HCT116 (cell line): ENCODE measurements at places on chromosomes 2 and 18.

DNA sequence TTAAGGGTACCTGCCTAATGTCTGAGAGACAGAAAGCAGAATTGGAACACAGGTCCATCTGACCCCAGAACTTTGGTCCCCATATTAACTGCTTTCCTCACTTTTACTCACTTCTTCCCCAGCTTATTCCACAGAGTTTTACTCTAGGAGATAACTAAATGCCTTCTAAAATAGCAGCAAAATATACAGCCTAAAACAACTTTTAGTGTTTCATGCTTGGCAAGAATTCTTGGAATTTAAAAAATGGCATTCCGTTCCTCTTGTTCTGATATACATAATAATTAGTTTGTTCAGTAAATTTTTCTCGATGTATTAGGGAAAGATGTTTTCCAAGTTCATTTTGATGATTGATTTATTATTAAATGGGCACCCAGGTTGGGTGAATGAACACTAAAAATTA, 151.9 kb downstream of the FHOD3 start:
- DNase-seq, result no peak

DNA sequence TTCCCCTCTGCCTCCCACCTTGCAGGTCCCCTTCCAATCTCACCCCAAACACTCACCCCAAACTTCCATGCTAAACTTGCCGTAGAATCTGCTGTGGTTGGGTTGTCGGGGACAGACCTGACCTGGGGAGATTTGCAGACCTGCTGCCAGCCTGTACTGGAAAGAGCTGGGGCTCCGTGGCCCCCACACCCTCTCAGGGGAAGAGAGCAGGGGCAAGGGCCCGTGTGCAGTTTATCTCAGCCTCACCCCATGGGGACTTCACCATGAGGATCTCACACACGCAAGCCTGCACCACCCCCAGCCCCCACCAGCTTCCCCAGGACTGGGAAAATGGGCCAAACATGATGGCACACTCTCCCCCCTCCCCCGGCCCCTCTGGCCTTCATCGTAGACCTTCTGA, 30.7 kb downstream of the KCNIP3 start:
- DNase-seq, result no peak

- DNase-seq, result no peak
Measured at GRCh38 chr2:12044857-12045256, 298.4 kb downstream of the LPIN1 start.

GRCh38 chr2:65357095-65357958, 75.1 kb downstream of the SPRED2 start:
- no peak for DNase-seq

DNA sequence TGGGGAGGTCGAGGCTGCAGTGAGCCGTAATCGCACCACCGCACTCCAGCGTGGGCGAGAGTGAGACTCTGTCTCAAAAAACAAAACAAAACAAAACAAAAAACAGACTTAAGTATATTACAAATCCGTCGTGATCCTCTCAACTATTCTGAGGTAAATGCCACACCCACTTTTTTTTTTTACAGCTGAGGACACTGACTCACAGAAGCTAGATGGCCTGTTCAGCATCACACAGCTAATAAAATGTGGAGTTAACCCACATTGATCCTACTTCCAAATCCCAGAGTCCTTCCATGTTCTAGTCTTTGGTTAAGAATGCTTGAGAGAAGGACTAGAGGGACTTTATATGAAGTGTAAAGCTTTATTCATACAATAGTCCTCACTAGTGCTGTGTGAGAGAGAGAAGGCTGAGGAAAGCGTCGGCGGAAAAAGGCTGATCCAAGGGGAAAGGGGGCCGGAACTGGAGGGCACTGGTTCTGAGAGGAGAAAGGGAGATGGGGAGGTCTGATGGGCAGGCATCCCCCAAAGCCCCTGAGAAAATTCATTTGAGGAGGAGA, 627 bp downstream of the RNF25 start:
- no peak for DNase-seq

DNA sequence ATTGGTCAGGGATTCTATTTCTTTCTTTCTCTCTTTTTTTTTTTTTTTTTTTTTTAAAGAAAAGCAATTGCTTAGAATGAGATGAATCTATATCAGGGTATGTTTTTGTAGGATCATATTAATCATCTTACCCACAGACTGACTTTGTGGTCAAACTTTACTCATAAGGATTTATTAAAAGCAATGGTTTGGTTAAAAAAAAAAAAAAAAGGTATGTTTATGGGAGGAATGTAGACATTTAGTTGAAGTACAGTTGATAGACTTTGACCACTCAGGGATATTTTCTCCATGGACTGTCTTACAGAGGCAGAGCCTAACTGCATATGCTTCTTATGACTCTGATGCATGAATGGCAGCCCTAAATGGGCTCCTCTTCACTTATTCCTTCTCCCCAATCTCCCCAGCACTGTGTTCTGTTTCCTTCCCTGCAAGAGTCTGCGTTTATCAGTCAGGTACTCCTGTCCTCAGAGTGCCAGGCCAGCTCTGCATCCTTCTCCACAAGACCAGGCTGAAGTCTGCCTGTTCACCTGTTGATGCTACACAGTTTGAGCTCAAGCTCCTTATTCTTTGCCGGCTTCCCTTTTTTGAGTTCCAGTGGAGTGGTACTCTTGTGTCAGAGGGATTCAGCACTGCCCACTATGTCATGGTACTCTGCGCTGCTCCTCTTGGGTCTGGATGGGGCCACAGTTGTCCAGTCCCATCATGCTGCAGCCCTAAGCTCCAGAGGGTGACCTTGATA, 24.3 kb downstream of the CRIM1 start:
- no peak for DNase-seq

DNA sequence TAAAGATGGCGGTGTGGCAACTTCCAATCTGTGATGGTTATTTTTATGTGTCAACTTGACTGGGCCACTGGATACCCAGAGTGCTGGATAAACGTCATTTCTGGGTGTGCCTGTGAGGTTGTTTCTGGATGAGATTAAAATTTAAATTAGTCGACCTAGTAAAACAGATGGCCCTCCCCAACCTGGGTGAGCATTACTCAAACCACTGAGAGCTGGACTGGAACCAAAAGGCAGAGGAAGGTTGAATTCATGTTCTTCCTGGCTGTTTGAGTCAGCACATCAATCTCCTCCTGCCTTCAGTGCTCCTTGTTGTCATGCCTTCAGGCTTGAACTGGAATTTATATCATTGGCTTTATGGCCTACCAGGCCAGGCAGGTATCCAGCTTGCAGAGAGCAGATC, 190.8 kb upstream of the RGPD4 start:
- DNase-seq, result no peak

DNA sequence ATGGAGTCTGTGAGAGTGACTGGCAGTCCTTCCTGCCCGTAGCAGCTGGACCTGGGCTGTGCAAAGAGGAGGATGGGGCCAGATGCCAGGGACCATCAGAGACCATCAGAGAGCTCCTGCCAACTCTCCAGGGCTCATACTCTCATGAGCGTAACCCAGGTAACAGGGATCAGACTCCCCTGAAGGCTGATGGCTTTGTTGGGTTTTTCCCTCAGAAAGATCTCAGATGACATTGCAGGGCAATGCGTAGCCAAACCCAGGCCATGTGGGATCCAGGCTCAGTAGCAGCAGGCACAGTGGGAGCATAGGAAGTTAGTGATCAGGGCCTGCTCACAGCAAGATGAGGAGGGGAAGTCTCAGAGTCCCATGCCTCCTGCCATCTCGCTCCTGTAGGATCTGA, 218.0 kb downstream of the LOXHD1 start:
- no peak for DNase-seq

DNA sequence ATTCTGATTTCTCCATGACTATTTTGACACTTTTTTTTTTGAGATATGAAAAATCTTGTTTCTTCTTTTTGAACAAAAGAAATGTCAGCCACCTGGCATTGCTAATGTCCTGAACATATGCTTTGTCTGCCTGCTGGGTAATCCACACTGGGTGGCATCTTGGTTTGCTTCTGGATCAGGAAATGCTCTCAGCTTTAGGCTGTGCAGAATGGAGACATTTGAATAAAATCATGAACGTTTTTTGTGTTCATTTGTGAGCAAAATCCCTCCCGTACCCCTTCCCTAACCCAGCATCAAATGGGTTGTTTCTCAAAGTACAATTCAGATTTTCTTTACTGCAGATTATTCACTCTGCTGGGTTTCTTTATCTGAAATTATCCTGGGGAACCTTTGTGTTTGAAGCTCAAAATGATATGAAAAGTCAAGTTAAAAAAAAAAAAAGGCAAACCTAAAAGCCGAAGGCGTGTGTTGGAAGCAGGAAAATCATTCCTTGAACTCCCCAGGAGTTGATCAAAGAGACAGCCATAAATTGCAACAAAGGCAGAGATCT, 53.4 kb upstream of the KLF7 start:
- DNase-seq, result no peak

DNA sequence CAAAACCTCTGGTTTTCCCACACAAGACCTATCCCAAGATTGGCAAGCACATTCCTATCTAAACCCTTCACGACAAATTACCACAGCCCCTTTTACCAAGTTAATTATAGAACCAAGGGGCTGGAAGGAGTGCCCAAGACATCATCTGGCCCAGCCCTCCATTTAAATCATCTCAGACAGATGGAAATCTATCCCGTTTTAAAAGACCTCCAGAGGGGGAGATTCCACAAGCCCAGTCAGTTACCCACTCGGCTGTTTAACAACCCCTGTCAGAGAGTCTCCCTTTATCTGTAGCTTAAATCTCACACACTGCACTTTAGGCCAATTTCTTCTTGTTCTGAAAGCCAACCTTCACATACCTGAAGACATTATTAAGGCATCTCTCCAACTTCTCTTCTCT, 179.1 kb upstream of the MEIS1 start:
- DNase-seq, result no peak
